RKO (cell line): ENCODE measurements at places on chromosomes 11 and 22.

GRCh38 chr11:44381261-44381660 lies 71.3 kb upstream of the ALX4 start:
- DNase-seq: no peak

- no peak for DNase-seq
These were observed 7.8 kb upstream of the STIP1 start for GRCh38 chr11:64178203-64178602.

GRCh38 chr22:48828688-48829087 lies 999.0 kb downstream of the BRD1 start:
- no peak for DNase-seq

DNA sequence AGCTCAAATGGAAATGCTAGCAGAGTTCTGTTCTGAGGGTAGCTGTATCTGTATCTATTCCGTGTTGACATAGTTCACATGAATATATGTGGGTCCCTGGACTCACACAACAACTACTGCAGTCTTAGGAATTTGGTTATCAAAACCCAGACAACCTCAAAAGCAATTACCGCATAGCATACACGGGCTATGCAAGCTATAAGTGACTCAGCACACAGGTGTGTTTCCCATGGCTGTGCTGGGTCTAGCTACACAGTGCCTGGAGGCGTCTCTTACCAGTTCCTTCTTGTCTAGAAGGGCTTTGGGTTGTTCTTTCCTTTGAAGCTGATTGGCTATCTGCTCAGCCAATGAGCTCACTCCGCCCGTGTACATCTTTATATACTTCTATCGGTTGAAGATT lies 98.2 kb upstream of the BID start:
- DNase-seq: no peak

DNA sequence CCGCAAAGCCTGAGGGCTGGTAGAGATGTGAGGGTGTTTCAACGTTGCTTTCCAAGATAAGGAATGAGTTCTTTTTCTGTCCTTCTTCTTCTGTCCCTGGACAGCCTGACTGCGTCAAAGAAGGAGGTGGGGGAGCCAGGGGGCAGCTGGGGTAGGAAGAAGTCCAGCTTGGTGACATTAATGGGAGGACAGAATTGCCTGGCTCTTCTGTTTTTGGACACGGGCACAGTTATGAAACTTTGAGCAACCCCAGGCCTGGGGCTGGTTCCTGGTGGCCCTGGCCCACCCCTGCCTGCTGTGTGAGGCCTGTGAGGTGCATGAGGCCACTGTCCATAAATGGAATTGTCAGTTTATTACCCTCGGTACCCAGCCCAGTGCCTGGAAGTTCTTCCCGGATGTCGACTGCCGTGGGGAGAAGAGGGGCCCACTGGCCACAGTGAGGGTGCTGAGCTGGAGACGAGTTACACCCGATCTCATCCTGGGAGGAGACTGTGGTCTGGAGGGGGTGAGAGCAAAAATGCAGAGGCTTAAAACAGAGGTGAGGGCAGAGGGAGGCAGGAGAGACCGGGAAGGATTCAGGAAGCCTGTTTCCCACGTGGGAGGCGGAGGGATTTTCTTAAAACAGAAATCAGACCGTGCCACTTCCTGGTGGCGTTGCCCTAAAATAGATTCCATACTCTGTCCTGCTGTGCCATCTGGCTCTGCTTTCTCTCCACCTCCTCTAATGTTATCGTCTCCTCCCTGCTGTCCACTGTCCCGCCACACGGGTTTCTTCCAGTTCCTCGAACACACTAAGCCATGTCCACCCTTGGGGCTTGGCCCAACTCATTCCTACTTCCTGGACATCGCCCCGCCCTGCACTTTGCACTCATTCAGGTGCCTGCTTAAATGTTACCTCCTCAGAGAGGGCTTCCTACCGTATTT lies 59.7 kb upstream of the RASD2 start:
- DNase-seq: no peak

DNA sequence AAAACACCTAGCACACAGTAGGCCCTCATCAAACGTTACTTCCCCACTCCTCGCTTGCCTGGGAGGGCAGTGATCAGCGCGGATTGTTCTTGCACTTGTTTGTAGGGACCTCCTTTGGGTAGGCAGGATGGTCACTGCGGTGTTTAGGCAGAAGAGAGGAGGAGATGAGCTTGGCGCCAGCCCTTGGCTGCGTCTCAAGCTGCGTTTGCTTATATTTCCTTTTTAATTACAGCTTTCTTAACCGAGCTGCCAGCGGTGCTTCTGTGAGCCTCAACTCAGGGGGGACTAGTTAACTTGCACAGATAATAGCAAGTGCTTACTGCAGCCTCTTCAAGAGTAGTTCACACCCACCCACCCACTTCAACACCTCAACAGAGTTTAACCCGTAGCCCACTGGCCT lies 15.1 kb downstream of the IFT27 start:
- DNase-seq: no peak

- DNase-seq: no peak
These were observed 83.8 kb upstream of the MYOD1 start for GRCh38 chr11:17635551-17635938.

DNA sequence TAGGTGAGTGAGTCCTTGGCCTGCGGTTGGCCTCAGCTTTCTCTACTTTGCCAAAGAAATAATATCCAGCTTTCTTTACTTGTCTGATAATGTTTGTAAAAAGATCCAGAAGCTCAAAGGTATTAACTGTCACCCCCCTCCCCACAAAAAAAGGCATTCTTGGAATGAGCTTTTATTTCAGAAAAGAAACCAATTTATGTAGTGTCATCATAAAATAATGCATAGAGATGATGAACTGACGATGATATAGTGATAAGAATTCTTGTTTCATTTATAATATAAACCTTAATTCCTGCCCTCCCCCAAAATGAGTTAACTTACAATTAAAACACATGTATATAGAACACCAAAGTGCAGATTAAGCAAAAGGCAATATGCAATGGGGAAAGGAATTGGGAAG lies 191.4 kb downstream of the LARGE1 start:
- DNase-seq: no peak
